ENCODE measurements at places on chromosomes 13 and 19.

- DNase-seq: no peak
Observed at GRCh38 chr19:18551631-18552030, 6.0 kb upstream of the KXD1 start.

GRCh38 chr13:74115133-74115532 lies 19.1 kb downstream of the KLF12 start:
- no peak for DNase-seq

GRCh38 chr13:37621811-37622361 lies 23.3 kb upstream of the POSTN start:
- DNase-seq: no peak

GRCh38 chr19:42286349-42287016 lies 15.4 kb upstream of the PRR19 start:
- no peak for DNase-seq

DNA sequence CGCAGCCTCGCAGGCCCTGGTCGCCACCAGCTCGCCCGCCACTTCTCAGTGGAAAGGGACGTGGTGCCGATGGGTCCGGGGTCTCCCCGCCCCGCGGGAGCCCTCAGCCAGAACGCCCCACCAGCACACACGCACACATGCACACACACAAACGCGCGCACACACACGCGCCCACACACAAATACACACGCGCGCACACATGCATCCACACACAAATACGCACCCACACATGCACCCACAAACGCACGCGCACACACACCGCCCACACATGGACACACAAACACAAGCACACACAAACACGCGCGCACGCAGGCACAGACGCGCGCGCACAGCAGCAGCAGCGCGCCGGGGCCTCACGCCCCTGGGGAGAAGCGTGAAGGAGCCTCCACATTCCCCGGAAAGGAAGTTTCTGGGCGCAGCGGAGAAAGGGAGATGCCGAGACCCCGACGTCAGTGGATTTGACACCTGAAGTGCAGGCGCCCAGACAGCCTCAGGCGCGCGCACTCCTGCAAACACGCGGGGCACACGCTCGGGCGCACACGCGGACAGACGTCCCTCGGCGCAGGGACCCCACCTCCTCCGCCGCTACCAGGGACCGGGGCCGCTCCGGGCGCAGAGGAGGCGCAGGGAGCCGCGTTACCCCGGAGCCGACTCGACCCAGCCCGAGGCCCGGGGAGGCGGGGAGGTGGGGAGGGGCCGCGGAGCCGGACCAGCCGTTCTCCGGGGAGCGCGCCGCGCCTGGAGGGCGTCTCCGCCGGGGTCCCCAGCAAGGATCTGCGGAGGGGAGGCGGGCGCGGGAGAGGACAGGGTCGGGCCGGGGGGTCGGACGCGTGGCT lies 622 bp downstream of the RASA3 start:
- DNase-seq: no peak
